ENCODE measurements at places on chromosomes 3 and 15.

DNA sequence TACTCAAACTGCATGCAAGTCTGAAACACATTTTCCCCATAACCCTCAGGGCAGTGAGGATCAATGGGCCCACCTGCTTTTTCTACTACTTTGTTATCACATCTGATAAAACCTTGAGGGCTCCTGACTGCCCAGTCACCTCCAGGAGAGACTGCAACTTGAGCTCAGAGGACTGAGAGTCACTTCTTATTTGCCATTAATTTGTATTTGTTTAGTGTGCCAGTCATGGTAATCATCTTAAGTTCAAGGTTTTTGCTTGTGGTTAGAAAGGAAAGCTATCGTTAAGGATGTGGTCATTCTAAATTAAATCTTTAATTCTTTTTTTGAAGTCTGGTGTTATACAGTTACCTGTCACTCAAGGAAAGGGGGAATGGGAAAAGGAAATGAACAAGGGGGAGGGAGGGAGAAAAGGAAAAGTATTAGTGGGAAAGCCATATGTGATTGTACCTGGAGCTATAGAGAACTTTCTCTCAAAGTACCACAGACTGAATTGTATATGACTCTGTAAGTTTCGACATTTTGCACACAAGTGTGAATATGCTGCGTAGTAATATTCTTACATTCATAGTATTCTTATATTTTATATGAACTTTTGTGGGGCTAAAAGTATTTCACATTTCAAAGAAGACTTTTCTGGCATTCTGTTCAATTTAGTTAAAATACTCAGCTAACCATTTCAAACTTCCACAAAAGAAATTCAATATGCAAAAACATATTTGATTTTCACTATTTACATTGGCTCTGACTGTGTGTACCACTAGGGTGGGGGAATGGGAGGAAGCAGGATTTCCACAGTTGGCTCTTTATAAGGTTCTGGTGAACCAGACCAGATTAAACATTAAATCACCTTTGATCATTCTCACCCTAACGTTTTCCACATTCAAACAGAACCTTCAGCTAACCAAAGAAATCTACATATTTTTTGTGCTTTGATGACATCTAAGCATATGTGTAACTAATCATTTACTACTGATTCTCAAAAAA lies 166.5 kb upstream of the ATP11B start:
- ATAC-seq: no peak

GRCh38 chr3:43451670-43452254 lies 165.4 kb downstream of the SNRK start:
- no peak for ATAC-seq

DNA sequence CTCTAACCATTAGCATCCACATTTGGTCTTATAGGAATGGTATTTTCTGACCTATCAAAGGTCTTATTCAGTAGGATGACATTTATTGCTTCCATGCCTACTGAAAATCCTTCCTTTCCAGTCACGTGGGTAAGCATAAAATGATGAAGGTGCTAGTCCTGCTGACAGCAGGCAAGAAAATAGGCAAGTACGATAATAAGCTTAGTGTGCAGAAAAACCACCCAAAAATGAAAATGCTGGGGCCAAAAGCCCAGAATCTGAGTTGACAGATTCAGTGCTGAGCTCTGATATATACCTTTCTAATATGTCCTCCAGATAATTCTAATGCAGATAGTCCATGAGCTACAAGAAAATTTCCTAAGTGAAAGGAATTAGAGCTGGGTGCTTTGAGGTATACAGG lies 194.8 kb downstream of the WDR72 start:
- ATAC-seq: no peak

DNA sequence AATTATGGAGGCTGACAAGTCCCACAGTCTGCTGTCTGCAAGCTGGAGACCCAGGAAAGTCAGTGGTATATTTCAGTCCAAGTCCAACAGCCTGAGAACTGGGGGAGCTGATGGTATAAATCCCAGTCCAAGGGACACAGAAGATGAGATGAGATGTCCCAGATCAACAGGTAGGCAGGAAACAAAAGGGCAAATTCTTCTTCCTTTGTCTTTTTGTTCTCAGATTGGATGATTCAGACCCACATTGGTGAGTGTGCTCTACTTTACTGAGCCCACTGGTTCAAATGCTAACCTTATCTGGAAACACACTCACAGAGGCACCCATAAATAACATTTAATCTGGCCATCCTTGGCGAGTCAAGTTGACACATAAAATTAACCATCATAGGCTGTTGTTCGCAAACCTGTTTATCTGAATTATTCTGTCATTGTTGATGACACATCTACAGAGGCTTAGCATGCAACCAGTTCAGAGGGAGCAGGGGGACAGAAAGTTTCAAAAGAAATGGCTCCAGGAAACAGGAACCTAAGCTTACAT lies 62.7 kb upstream of the ITGA11 start:
- no peak for ATAC-seq

GRCh38 chr3:16482770-16483531 lies 30.5 kb downstream of the RFTN1 start:
- ATAC-seq: peak; percentile 91

DNA sequence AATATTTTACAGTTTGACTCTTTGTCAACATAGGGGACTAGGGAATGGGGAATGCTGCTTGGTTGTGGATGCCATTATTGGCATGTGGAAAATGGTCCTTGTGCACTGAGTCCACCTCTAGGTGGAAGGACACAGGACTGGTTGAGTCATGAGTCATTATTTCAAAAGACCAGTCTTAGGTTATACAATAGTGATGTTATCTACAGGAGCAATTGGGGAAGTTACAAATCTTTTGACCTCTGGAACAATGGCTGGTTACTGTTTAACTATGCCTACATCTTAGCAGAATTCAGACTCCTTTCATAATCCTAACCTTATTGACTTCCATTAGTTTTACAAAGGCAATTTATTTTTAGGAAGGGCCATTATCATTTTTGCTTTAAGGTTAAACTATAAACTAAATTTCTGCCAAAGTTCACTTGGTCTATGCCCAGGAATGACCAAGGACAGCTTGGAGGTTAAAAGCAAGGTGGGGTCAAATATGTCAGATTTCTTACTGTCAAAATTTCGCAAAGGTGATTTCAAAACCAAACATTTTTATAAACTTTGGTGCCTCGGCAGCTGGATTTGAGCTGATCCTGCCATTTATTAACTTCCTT lies 11.8 kb upstream of the CCR8 start:
- no peak for ATAC-seq

DNA sequence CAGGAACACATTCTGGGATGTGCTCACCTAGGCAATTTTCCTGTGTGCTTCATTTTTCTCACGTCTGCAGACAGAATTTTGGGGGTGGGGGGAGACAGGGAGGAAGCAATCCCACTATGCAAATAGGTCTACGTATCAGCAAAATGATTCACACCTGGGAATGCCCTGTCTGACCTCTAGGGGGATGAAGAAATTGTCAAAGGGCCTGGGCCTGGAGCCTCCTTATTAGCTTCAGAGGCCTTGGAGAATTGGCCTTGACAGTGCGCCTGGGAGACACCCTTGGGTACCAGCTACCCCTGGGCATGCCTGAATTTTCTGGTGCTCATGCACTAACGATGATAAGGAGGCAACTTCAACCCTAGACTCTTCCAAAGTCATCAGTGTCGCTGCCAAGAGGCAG lies 207.5 kb downstream of the CADPS start:
- no peak for ATAC-seq

DNA sequence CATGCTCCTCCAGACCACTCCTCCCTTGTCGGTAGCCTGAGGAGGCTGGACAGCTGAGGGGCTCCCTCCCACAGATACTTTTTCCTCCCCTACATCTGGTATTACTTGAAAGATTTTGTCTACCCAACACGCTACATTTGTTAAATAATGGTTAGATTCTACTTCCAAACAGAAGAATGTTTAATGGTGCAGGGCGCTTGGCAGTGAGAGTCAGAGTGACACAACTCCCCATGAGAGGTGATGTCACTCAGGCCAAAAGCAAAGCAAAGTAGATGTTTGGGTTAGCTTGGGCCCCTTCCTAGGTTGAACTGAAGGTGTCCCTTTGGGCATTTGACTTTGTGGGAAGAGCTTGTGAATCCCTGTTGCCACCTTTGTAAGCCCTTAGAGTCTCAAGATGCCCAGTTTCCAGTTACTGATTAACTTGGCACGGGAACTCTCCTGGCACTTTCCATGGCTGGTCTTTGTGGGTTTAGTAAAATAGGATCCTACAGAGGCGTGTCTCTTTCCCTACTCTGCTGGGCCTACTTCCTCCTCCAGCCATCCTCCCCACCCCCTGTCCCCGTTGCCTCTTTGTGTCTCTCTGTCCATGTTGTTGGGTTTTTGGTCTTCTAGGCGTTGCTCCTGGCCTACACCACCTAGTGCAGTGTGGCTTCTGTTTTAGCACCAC lies 5.6 kb downstream of the LIMD1 start:
- ATAC-seq: no peak

DNA sequence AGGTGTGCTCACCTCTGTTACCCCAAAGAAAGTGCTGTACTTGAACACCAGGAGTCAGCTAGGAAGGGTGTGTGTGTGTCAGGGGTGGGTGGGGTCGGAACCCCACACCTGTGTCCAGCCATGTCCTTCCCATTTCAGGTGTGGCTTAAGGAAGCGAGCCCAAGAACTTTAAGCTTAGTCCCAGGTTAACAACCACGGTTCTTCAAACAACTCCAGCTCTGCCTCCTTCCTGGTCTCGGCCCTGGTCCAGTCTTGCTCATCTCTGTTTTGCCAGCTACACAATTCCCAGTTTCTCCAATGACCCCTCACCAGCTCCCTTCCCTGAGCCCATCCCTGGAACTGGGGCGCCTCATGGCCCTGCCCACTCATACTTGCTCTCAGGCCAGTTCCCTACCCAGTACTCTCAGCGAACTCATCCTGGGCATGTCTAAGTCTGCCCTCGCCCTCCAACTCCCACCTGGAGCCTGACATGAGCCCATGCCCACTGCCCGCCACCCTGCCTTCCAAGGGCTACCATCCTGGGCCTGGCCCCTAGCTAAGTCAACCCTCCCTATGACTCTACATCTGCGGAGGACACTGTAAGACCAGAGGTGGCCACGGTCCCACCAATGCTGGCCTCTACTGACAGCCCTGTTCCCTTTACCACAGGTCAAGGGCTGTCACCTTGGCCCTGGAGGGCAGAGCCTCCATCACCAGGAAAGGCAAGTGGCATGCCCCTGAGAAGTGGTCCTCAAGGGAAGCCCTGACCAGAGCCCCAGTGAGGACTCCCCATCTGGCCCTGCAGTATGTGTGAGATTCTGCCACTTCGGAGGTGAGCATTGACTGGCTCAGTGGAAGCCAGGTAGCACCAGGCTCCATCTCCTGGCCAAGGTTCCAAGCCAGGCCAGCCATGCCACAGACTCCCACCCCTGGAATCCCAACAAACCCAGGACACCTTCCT lies 9.2 kb downstream of the POC1A start:
- no peak for ATAC-seq

DNA sequence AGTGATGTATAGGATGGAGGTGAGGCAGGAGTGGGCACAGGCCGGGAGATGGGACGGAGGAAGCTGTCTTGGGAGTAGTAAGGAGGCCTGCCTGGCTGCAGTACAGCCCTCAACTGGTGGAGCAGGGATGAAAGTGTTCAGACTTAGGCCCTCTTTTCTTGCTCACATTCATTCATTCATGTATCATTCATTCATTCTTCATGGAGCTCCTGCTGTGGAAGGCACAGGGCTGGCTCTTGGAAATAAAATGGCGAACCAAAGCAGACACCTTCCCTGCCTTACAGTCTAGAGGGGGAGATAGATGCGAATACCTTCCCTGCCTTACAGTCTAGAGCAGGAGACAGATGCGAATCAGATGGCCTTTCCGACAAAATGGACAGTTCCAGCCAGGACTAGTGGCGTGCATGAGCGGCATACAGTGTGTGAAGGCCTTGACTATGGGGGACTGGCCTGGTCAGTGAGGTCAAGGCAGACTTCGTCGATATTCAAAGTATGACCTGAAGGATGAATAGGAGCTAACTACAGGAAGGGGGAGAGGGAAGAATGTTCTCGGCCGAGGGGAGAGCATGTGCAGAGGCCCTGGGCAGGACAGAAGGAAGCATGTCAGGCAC lies 143.2 kb upstream of the TLE3 start:
- ATAC-seq: no peak

GRCh38 chr3:137687181-137687879 lies 76.8 kb upstream of the SOX14 start:
- ATAC-seq: no peak

DNA sequence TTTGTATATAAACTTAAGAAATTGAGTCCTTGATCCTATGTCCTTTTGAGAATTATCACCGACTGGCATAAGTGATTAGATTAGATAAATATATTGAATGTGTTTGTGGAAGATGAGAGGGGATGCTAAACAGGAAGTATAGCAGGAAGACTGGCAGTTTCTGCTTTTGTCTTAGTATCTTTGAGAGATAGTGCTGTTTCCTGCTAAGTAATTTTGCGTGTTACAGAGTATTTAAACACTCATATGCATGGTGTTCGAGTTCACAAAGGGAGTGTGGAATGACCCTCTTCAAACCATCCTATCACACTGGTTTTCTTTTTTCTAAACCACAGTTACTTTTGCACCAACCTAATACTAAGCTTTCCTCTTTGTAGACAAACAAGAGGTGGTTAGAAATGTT lies 106.0 kb downstream of the KLHL25 start:
- ATAC-seq: no peak

GRCh38 chr3:155283092-155284056 lies 10.1 kb downstream of the STRIT1 start:
- ATAC-seq: no peak

DNA sequence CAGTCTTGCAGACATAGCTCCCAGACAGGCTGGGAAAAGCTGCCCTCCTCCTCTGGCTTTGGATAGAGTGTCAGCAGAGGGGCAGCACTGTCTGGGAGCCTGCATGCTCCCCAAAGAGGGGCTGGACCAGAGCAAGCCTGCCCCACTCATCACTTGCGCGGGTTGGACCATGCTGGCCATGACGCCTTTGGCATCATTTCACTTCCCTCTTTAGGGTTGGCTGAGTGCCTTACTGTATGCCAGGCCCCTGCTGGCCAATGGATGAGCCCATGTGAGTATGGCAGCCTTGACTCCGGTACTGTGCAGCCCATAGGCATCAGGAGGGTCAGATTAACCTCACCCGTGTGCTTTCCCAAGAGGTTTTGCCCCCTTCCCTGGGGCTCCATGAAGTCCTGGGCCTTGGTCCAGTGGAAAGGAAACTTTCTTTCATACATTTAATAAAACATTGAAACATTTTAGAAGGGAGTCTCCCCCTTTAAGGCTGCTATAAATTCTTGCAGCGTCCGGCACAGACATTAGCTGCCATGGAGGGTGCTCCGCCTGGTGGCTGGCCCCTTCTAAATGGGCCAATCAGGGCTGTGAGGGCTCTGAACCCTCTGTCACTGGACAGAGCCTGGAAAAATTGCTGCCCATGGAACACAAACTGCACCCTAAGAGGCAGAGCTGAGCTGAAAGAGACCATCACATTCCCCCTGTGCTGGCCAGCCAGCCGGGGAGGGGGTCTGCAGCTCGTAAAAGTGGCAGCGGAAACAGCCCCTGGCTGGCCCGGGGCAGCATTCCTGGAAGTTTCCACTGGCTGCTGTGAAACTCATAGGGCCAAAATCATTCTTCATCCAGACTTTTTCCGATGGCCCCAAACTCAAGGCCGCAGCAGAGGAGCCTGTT lies 20.8 kb upstream of the DUSP7 start:
- no peak for ATAC-seq

- ATAC-seq: no peak
Observed at GRCh38 chr3:118512301-118512700, 522.3 kb downstream of the IGSF11 start.

All from stimulated activated memory B cell treated with anti-CD40 and anti-IgM and Interleukin-4, amounts not matched to agents 10 μg/mL and 1 μg/mL and 100 μg/mL, for 72 hours (primary cell).